ENCODE measurements at places on chromosomes 11 and 22.

- DNase-seq: peak; percentile 3
These were observed 115.4 kb downstream of the ZBTB16 start for GRCh38 chr11:114174712-114175495.

GRCh38 chr11:18012122-18012905 lies 533 bp downstream of the SERGEF start:
- peak; percentile 55 for DNase-seq

- DNase-seq: no peak
These were observed 2.3 kb upstream of the ST3GAL4 start for GRCh38 chr11:126352934-126353801.

GRCh38 chr11:129386795-129387397 lies 11.2 kb downstream of the BARX2 start:
- no peak for DNase-seq

- DNase-seq: peak; percentile 88
These were observed 41.9 kb downstream of the MED15 start for GRCh38 chr22:20549232-20549841.

DNA sequence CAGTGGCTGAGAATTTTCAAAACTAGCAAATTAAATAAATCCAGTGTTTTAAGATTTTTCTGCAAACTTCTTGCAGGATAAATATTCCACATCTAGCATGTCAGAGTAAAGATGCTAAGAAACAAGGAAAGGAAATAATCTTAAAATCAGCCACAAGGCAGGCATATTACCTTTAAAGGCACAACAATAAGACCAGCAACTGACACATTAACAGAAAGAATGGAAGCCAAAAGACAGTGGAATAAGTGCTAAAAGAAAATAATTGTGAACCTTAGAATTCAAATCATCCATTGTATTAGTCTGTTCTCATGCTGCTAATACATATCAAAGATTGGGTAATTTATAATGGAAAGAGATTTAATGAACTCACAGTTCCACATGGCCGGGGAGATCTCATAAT lies 132.4 kb downstream of the FAR1 start:
- DNase-seq: no peak

DNA sequence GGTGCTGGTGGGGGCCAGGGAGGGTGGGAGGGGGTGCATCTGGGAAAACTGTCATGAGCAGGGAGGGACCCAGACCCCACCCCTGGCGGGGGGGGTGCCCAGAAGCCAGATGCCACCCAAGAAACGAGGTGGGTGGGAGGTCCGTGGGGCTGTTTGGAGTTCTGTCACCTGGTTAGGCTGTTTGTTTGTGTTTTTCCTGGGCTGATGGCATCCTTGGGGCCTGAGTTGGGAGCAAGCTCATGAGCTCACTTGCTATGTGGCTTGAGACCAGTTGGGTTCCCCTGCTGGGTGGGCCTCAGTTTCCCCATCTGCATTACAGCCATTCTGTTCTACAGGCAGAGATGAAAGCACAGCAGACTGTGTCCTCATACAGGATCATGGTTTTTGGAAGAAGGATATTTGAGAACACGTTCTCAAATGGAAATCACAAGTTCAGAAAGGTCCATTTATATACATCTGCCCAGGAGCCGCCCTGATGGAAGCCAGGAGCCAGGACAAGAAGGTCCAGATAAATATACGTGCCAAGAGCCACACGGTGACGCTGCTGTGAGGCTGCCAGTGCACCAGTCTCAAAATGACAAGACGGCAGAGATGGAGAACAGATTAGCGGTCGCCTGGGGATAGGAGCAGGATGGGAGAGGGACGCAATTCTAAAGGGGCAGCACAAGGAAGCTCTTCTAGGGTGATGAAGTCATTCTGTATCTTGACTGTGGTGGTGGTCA lies 312.9 kb downstream of the MN1 start:
- DNase-seq: no peak

DNA sequence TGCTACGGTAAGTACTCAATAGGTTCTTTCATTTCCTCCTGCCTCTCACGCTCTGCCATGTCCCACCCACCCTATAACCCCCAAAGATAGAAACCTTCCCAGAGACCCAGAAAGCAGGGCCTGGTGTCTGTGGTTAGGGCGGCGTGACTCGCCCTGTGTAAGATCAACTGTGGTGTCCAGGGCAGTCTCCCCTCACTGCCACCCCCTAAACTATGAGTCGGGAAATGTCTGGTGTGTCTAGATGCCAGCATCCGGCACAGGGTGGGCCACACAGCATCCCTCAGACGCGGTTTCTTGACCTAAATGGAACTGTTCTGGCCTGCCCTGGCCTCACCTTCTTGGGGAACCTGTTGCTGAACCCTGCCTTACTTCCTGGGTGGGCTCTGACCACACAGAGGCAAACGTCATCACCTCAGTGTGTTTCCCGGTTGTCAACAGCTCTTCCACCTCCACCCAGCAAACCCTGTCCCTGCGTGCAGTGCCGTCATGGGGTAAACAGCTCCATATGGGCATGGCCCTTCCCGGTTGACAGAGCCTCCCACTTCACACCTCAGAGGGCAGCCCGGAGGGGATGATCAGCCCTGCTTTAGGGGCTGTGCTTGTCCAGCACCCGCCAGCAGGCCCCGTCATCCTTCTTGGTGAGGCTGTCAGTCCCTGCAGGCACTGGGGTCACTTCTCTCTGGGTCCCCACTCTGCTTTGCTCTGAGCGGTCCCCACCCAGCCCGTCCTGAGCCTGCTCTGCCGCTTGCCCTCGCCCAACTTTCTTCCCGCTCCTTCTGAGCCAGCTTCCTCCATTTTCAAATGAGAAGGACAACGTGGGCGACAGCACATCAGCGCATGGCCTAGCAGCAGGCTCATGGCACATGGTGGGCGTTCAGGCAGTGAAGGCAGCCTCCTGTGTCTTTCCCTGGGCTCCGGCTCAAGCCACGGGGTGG lies 6.0 kb downstream of the WNT11 start:
- DNase-seq: no peak

DNA sequence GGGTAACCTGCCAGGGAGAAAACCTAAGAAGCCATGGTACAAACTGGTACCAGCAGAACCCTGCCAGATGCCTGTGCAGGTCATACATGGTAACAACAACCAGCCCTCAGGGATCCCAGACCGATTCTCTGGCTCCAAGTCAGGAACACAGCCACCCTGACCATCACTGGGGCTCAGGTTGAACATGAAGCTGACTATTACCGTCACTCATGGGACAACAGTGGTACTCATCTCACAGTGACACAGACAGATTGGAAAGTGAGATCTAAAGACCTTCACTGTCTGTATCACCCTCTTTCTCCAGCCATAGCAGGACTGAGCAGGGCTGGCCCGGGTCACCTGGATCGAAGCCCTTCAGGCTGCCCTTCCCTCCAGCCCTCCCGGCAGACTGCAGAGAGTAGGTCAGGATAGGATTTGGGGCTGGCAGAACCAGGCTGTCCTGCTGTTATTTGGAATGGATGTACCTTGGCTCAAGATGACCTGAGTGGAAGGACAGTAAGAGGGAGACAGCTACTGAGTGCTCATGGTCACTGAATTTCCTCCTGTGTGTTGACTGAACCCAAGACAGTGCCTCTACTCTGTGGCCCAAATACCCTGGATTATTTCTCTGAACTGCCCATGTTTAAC lies 94.7 kb downstream of the GGTLC2 start:
- DNase-seq: no peak

DNA sequence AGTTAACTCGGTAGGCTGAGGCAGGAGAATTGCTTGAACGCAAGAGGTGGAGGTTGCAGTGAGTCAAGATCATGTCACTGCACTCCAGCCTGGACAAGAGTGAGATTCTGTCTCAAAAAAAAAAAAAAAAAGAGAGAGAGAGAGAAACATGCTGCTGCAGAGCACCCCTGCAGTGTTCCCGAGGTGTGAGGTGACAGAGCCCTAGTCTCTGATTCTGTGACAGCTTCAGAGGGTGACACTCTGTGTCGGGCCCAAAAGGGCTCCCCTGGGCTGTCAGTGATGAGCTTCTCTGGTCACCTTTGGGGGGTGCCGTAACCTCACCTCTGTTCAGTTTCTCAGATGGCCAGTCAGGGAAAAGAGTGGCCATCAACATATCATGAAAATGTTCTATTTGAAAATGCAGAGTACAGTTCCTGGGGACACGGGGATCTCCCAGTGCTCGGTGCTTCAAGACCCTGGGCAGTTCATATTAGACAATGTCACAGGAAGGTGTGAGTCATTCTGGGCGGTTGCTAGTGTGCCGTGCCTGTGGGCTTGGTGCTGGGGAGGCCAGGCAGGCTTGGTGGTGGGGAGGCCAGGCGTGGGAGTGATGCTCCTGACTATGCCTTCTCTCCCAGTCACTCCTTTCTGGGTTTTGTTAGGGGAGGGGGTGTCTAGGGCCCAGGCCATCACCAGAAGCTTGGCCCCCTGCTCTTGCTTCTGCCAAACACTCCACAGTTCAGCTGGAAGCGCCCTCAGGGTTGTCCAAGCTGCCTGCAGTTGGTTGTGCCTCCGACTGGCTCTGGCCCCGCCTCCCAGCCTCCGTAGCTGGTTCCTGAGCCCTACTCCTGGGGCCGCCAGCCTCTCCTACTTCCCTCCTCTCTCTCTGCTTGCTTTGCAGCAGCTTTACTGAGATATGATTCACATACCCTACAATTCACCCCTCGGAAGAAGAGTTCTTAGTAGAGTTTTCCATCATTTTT lies 52.5 kb upstream of the CLDN5 start:
- peak; percentile 49 for DNase-seq

GRCh38 chr22:28882878-28883656 lies at the start of gene ZNRF3:
Gene ZNRF3, plus strand, starts transcription at chr22:28883572. Its CDS starts 195 bp downstream, at chr22:28883767.
- DNase-seq: peak; percentile 87

DNA sequence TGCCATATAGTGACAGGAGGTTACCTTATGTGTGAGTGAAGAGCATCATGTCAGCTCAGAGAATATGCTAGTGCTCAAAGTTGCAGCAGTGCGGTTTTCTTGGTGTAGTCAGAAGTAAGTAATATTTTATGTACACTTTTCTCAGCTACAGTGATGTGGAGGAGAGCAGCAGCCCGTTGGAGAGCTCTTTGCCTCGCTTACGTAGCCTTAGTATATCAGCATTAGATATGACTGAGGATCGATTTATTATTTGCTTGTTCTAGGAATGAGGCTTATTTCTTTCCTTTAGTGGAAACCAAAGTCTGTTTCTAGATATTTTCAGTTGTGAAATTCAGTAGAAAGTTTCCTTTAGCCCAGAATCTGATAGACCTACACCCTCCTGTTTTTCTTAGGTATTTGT lies 63.6 kb downstream of the PPP2R1B start:
- DNase-seq: no peak

DNA sequence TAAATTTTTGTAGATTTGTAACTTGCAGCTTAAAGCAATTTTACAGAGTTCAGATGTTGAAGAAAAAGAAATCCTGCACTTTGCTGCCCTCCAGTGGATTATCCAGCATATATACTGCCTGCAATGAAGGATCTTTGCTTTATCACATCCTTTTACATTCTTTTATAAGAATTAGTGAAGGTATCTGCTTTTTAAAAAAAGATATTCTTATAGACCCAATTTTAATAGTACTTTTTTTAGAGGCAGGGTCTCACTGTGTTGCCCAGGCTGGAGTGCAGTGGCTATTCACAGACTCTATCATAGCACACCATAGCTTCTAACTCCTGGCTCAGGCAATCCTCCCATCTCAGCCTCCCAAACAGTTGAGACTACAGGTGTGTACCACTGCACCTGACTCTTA lies 60.7 kb downstream of the TTC17 start:
- peak; percentile 49 for DNase-seq

DNA sequence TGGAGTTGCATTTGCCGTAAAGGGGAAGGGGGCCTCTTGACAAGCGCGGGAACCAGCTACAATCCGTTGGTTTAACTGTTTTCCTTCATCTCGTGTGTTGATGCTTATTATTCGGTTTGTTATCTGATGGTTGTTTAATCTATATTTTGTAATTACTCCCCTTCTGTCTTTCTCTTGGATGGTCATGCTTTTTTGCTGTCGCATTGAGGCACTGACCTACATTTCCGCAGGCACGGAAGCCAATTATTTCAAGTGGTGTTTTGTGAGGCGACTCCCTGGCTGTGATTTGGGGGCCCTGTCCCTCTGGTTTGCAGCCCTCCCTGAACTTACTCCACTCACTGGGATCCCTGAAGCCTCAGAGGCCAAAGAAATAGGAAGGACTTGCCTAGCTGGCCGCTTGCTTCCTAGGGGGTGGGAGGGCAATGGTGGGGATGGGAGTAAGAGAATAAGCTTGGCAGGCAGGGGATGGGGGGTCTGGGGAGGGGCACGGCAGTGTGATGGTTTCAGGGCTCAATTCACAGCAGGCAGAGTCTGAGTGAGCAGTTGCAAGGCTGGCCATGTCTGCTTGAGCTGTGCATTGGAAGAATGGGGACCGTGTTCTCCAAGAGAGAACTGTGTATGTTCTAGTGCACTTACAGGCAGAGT lies 165.8 kb upstream of the B3GAT1 start:
- DNase-seq: no peak

DNA sequence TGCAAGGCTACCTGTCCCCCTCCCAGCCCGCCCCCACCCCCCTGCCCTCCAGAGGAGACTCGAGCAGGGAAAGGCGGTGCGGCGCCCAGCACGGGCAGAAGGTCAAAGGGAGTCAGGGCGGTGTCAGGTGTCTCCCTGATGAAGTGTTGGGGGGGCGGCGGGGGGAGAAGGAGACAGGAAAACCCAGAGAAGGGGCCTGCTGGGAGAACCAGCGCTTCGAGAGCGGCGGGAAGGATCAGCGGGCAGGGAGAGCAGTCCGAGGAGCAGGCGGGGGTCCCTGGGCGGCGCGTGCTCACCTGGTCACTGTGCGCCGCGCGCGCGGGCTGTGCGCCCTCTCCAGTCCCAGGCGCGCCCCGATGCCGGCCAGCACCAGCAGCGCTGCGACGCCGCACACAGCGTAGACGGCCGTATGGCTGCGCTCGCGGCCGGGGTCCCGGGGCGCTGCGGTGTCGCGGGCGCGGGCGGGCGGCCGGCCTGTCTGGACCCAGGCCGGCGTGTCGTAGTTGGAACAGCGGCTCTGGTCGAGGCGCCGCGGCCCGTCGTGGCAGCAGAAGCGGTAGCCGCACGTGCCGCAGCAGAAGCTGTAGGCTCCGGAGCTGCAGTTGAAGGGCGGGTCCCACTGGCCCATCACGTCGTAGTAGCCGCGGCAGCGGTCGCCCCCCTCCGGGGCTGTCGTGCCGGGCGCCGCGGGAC lies 886 bp downstream of the SHISA8 start:
- DNase-seq: peak; percentile 43

GRCh38 chr11:76695771-76696170 lies 25.2 kb upstream of the LRRC32 start:
- no peak for DNase-seq

DNA sequence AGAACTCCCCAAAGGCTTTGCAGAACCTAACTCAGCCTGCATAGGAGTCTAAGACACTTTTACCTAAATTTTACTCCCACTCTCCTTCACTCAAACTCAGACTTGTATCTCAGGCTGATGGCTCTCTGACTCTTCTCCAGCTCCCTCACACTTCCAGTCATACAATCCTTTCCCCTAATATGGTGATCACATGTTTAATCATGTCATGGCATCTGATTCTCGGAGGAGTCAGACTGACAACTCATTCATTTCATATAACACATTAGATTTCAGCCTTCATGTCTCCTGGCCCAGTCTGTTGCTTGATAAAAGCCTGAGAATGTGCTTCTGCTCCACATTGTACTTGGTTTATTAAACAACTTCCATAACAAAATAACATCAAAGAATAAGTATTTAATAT lies 1503.9 kb upstream of the TENM4 start:
- no peak for DNase-seq

GRCh38 chr11:66883016-66883965 lies 26.4 kb downstream of the LRFN4 start:
- peak; percentile 44 for DNase-seq
